Fibroblast of pulmonary artery (primary cell): ENCODE measurements at places on chromosomes 2 and 18.

DNA sequence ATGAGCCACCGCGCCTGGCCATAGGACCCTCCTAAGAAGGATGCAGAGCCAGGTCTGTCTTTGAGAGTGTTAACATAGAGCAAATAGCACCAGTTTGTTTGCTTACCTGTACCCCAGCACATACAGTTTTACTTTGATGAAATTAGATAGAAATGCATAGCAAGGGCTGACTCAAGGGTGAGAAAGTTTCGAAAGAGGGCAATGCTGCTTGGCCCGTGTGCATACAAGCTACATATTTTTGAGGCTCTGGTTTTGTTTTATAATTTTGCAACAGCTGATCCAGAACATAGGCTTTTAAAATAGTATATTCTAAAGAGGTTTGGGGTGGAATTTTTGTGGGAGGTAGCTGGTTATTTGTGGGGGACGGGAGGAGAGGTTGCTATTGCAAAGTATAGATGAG lies 151.7 kb downstream of the MCFD2 start:
- DNase-seq: no peak

- DNase-seq: no peak
Observed at GRCh38 chr18:2917259-2918047, 70.6 kb downstream of the EMILIN2 start.

GRCh38 chr18:53795610-53796009 lies 428.9 kb downstream of the MBD2 start:
- DNase-seq: peak; percentile 2

DNA sequence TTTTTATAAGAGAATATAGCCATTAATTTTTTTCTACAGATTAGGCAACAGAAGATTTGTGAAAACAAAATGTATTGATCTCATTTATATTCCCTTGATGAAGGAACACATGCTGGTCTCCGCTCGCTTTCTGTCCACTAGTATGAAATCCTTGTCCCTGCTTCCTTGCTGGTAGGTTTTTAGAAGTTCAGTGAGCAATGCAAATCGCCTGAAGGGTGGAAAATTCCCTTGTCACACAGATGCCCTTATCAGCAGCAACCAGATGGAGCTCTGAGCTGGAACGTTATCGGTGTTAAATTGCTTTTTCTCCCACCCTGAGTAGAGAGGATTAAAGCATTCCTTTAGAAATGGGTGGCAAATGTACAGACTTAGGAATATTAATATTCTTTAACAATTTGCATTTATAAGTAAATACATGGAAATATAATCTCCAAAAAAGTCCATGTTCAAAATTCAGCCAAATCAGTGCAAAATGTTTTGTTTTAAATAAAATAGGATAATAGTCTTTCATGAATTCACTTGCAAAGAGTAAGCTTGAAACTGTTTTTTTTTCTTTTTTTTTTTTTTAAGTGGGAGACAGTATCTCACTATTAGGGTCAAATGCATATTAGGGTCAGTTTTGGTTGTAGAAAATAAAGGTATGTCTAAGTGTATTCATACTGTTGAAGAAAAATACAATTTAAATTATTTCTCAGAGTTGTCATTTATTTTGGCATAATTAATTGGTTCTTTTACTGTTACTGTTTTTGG lies 164.0 kb upstream of the MYO3B start:
- DNase-seq: peak; percentile 38

DNA sequence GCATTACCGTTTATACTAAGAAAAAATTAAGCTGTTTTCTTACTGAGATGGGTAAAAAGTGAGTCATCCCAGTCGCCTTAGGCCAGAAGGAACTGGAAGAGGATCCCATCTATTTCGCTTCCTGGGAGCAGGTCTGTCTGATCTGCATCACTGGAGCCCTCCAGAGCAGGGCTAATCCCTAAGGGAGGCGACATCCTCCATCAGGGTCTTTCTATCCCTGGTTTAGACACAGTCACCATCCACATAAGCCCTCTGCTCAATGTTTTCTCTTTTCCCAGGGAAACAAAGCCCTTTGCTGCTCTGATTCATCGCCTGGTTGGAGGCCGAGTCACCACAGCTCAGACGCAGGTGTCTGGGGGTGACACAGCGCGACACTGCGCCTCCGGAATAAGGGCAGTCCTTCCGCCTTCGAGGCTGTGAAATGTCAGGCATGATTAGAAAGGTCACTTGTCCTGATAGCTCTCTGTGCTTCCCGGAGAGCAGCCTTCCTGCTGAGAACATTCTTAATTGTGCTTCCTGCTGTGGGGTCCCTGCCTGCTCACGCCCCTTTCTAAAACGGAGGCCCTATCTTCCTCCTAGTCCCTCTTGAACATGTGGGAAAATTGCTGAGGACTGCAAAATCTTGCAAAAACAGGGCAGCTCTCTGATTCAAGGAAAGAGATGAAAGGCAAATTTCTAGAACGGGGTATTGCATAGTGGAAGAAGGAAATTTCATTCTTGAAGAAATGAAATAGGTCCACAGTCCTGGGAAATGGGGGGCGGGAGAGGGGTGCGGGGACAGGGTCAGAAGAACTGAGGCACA lies 56.3 kb downstream of the MARCHF4 start:
- DNase-seq: peak; percentile 35

DNA sequence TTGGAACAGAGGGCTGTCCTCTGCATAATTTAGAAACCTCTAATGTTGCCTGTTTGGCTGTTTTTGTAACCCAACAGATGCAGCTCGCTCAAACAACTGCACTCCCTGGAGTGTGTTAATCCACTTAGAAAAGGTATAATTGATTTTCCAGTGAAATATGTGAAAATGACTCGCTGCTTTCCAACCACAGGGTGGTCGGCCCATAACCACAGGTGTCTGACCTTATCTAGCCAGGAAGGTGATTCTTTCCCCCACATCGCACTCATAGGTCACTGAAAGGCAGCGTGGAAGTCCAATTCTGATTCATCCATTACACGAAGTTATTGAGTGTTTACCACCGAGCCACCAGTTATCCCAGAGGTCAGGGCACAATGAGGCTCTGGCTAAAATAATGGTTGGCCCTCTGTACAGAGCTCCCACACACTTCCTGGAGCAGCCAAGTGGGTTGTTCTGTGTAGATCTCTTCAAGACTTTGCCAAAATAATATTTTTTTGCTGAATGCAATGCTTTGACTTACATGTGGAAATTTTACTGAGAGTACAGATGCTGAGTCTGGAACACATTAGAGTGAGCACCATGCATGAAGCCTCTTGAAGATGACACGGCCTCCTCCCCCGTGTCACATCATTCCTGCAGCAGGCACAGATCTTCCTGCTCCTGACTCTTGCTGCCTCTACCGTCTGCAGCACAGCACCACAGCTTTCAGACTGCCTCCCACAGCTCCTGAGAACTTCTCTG lies 396.2 kb downstream of the ZNF516 start:
- DNase-seq: no peak

GRCh38 chr2:56687169-56687568 lies 503.4 kb downstream of the CCDC85A start:
- peak; percentile 54 for DNase-seq
